Activated CD8-positive, alpha-beta memory T cell treated with anti-CD3 and anti-CD28 coated beads for 36 hours (primary cell): ENCODE measurements at places on chromosomes 7 and 10. TPM values are rescaled to one million over a fixed set of nuclear protein-coding genes. Genes with fewer than 3 reads are reported as not detected.

BTRC gene
- 17.3 TPM for total RNA-seq

ZNF789 gene
- total RNA-seq: 13.1 TPM

HOXA5 gene
- total RNA-seq: not detected

FAM25G gene
- not detected for total RNA-seq

CALY gene
- total RNA-seq: not detected

CALML5 gene
- not detected for total RNA-seq
